A172 (cell line): ENCODE measurements at places on chromosomes 4 and X. TPM values are rescaled to one million over a fixed set of nuclear protein-coding genes. Genes with fewer than 3 reads are reported as not detected.

DNA sequence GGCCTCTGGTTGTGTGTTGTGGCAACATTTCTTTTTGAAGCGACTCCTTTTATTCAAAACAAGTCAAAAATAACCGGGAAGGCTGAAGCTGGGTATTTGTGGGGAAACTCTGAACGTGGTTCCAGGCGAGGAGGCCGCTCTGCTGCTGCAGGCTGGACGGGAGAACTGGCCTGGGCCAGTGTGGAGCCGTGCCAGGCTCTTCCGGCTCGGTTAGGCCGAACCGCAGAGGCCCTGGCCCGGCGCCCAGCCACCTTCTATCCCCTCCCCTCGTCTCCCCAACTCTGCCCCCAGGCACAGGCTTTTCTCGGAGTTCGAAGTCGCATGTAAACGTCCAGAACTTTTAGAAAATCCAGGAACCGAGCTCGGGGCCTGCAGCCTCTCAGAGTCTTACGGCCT is 2.4 kb upstream of the BCOR start:
- no peak for DNase-seq

DNA sequence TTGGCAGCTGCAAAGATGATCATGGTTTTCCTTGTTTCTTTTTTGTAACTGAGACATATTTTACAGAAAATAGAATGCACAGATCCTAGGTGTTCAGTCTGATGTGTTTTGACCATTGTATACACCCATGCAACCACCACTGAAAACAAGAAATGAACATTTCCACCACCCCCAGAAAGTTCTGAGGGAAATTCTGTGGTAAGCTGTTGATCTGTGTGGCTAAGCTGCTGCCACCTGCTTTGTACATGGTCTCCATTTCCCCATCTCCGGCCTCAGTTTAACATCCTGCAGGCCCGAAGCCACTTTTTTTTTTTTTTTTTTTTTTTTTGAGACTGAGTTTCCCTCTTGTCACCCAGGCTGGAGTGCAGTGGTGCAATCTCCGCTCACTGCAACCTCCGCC is 65.3 kb downstream of the NYX start:
- DNase-seq = no peak

FRAS1 gene
- total RNA-seq = 0.81 and 1.2 TPM in 2 replicates

FGFBP2 gene
- not detected in 2 replicates for total RNA-seq
